ENCODE measurements at places on chromosomes 3 and 15. TPM values are rescaled to one million over a fixed set of nuclear protein-coding genes. Genes with fewer than 3 reads are reported as not detected.

DNA sequence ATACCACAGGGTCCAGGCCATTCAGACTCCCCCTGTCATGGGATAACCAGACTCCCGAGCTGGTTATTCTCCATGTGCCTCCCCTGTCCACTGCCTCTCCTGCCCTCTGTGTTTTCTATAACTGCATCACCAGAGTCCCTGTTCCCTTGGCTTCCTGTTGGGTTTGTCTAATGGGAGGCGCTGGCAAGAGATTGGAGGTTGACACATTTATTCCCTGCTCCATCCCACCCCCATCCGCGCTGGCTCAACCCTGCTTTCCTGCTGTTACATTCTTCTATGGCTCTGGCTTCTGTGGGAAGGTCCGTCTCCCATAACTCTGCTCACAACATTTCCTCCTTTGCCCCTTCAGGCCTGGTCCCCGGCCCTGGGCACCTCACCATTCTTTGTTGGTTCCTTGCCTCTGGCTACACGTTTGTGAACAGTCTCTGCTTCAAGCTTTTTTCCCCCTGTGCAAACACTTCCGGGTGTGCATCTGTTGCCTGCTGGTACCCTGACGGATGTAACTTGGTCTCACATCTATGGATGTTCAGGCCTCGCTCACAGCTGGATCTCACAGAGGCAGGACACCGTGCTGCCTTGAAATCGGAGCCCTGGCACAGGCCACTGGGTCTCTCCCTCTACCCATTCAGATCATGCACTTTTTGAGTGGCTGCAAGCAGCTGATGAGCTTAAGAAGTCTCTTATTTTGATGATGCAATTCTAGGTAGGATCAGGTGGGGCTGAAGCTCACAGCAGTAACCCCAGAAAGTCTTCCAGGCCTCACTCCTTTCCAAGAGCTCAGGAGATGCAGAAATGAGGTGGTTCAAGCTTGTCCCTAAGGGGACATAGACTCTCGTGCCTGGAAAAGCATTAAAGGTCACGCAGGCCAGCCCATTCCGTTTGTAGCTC lies 68.6 kb upstream of the ATP13A3 start:
- H3K4me1 ChIP-seq: peaks cover 7% of the 10 kb centered on the region
- H3K4me3 ChIP-seq: no peak overlapping the region
- H3K27me3 ChIP-seq: peaks cover 5% of the 10 kb centered on the region
- H3K27ac ChIP-seq: no peak overlapping the region
- DNase-seq: no peak
- H3K36me3 ChIP-seq: no peaks in the 10 kb centered on the region

DNA sequence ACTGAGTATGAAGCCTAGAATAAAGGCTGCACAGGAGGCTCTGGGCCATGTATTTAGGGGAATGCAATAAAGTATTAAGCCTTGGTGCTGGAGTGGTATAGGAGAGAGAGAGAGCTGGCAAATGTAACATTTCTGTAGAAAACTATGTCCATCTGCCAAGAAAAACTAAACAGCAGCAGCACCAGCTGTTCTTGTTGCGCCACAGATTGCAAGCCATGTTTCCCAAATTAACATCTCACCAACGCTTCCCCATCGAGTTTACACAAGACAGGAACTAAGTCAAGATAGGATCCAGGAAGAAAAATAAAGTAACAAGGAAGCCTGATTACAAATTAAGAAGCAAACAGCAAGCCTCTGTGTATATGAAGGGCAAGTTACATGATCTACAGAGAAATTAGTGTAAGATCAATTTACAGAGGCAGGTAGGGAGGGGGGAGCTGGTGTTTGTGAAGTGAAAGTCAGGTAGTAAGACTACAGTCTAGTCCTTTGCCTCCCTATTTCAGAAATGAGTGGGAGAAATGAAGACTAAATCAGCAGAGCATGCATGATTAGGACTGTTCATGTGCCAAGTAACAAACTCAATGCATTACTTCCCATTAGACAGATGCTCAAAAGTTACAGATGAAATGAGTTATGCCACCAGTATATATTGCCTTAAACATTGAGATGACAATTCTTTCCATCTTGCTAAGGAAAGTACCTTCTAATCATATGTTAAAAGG lies 900.5 kb downstream of the EPHA3 start:
- H3K4me3 ChIP-seq: no peak overlapping the region
- no peak for DNase-seq

GRCh38 chr15:80495401-80495942 lies 91.3 kb downstream of the ARNT2 start:
- H3K27me3 ChIP-seq: peaks cover 2% of the 10 kb centered on the region
- H3K4me3 ChIP-seq: no peak overlapping the region
- H3K4me1 ChIP-seq: no peaks in the 10 kb centered on the region
- no peak for DNase-seq
- H3K27ac ChIP-seq: no peak overlapping the region

- no peak overlapping the region for H3K4me3 ChIP-seq
- H3K27me3 ChIP-seq: no peaks in the 10 kb centered on the region
- no peaks in the 10 kb centered on the region for H3K4me1 ChIP-seq
- no peaks in the 10 kb centered on the region for H3K36me3 ChIP-seq
- H3K27ac ChIP-seq: no peak overlapping the region
- DNase-seq: no peak
Observed at GRCh38 chr3:24299806-24300626, 194.6 kb downstream of the THRB start.

Gene THRB
- not detected for total RNA-seq

Gene GATM
- total RNA-seq: 1.6 TPM

GRCh38 chr3:26472345-26472744 lies 150.2 kb upstream of the LRRC3B start:
- H3K4me3 ChIP-seq: no peak overlapping the region
- no peaks in the 10 kb centered on the region for H3K27me3 ChIP-seq
- no peak overlapping the region for H3K27ac ChIP-seq
- H3K36me3 ChIP-seq: no peaks in the 10 kb centered on the region

Gene CSNK1G1
- total RNA-seq: 26.8 TPM

Gene ZNF106
- total RNA-seq: 42.2 TPM

- H3K27ac ChIP-seq: peak overlapping the region; percentile 93
- peak overlapping the region; percentile 80 for H3K4me3 ChIP-seq
- H3K4me1 ChIP-seq: peaks cover 83% of the 10 kb centered on the region
- DNase-seq: no peak
- peaks cover 53% of the 10 kb centered on the region for H3K36me3 ChIP-seq
- no peaks in the 10 kb centered on the region for H3K27me3 ChIP-seq
Observed at GRCh38 chr3:46986055-46986730, 6.7 kb downstream of the NBEAL2 start.

DNA sequence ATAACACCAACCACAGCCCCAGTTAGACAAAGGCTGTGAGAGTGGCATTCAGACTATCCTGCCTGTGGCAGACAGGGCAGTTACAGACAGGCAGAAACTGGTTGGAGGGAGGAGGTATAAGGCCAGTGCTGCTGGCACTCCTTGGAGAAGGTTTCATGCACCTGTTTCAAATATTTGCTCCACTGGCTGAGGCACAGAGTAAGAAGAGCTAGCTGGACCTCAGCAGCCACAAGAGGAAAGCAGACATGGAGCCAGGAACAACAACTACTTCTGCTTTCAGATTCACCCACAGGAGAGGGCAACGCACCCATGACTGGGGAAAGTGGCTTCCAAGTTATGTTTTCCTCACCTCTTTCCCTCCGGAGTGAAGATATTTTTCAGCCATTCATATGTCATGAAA lies 11.5 kb upstream of the PRKAR2A start:
- H3K27me3 ChIP-seq: no peaks in the 10 kb centered on the region
- no peak overlapping the region for H3K4me3 ChIP-seq
- H3K4me1 ChIP-seq: peaks cover 7% of the 10 kb centered on the region
- H3K36me3 ChIP-seq: peaks cover 34% of the 10 kb centered on the region
- H3K27ac ChIP-seq: no peak overlapping the region
- no peak for DNase-seq

GRCh38 chr3:73235768-73236167 lies 174.3 kb downstream of the EBLN2 start:
- H3K4me3 ChIP-seq: no peak overlapping the region
- no peak overlapping the region for H3K27ac ChIP-seq
- no peaks in the 10 kb centered on the region for H3K36me3 ChIP-seq
- no peaks in the 10 kb centered on the region for H3K4me1 ChIP-seq
- H3K27me3 ChIP-seq: peaks cover 4% of the 10 kb centered on the region

Gene MKRN2
- total RNA-seq: 22.5 TPM

- no peak overlapping the region for H3K4me3 ChIP-seq
- no peak for DNase-seq
- H3K27ac ChIP-seq: no peak overlapping the region
- H3K27me3 ChIP-seq: no peaks in the 10 kb centered on the region
- H3K36me3 ChIP-seq: no peaks in the 10 kb centered on the region
Observed at GRCh38 chr15:23073890-23074646, 34.7 kb upstream of the TUBGCP5 start.

DNA sequence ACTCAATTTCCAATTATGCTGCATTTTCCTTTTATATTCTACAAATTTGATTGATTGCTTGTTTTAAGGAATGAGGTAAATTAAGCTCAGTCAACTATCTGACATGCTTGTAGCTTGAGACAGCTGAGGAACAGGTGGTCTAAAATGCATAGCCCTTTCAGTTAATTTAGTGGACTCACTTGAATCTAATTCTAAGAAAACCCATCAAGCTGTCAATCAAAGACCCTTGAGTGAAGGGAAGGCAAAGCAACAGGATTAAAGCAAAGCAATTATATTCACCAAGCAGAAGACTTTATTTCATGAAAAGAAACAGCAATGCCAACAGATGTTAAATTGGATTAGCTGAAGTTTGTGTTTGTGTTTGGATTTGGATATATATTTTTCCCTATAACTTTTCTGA lies 228.5 kb downstream of the ARPP21 start:
- H3K4me3 ChIP-seq: no peak overlapping the region
- no peaks in the 10 kb centered on the region for H3K36me3 ChIP-seq
- H3K4me1 ChIP-seq: no peaks in the 10 kb centered on the region
- H3K27me3 ChIP-seq: no peaks in the 10 kb centered on the region
- no peak for DNase-seq
- no peak overlapping the region for H3K27ac ChIP-seq

DNA sequence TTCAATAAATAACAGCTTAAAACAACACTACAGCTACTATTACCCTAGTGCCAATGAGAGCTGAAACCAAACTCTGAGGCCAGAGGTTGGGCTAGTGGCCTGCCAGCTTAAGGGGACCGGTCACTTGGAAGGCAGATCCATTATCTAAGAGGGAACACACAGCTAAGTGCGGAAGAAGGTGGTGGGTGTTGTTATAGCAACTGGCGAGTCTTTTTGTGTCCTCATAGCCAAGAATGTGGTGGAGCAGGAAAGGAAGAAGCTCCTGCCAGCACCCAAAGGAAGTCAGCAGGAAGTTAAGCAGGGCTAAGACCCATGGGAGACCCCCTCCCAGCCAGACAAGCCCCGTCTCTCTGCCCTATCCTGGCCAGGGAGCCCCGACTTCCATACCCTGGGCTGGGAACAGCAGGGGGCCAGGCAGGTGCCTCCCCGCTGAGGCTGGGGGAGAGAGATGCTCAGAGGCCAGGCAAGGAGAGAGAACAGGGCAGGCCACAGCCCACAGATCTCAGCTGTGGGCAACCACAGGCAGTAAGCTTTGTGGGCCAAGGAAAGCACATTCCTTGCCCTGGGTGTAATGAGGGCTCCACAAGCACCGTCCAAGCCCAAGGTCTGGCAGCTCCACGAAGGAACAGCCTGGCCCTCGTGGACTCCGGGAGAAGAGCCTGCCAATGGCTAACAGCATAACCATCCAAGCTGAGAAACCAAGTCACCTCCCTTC lies 34.0 kb upstream of the HRH1 start:
- H3K36me3 ChIP-seq: no peaks in the 10 kb centered on the region
- no peak for DNase-seq
- no peak overlapping the region for H3K4me3 ChIP-seq

Gene HCLS1
- 288 TPM for total RNA-seq

Gene SUCNR1
- total RNA-seq: not detected

Gene PLSCR2
- total RNA-seq: not detected

GRCh38 chr3:44762690-44763089 lies 1.1 kb downstream of the KIF15 start:
- H3K27ac ChIP-seq: peak overlapping the region; percentile 93
- H3K4me1 ChIP-seq: peaks cover 33% of the 10 kb centered on the region
- H3K27me3 ChIP-seq: no peaks in the 10 kb centered on the region
- peaks cover 79% of the 10 kb centered on the region for H3K36me3 ChIP-seq
- peak overlapping the region; percentile 95 for H3K4me3 ChIP-seq
- DNase-seq: no peak

Gene GPR87
- total RNA-seq: not detected

- H3K4me1 ChIP-seq: no peaks in the 10 kb centered on the region
- H3K27ac ChIP-seq: no peak overlapping the region
- DNase-seq: no peak
Observed at GRCh38 chr15:49742381-49742780, 121.5 kb downstream of the DTWD1 start.

Gene GP5
- 1.3 TPM for total RNA-seq

- H3K27ac ChIP-seq: no peak overlapping the region
- H3K4me3 ChIP-seq: no peak overlapping the region
- no peak for DNase-seq
- no peaks in the 10 kb centered on the region for H3K36me3 ChIP-seq
Observed at GRCh38 chr3:177523872-177524438, 326.7 kb upstream of the TBL1XR1 start.

Gene TMEM45A
- 0.29 TPM for total RNA-seq

GRCh38 chr15:96182736-96183513 lies 147.6 kb upstream of the NR2F2 start:
- no peak overlapping the region for H3K27ac ChIP-seq
- H3K4me1 ChIP-seq: no peaks in the 10 kb centered on the region
- no peak for DNase-seq
- no peaks in the 10 kb centered on the region for H3K36me3 ChIP-seq

Gene RAB43
- 56.0 TPM for total RNA-seq

GRCh38 chr3:42780398-42780797 lies 7.3 kb upstream of the CCDC13 start:
- H3K4me1 ChIP-seq: no peaks in the 10 kb centered on the region
- H3K4me3 ChIP-seq: no peak overlapping the region
- DNase-seq: no peak
- H3K27ac ChIP-seq: no peak overlapping the region

DNA sequence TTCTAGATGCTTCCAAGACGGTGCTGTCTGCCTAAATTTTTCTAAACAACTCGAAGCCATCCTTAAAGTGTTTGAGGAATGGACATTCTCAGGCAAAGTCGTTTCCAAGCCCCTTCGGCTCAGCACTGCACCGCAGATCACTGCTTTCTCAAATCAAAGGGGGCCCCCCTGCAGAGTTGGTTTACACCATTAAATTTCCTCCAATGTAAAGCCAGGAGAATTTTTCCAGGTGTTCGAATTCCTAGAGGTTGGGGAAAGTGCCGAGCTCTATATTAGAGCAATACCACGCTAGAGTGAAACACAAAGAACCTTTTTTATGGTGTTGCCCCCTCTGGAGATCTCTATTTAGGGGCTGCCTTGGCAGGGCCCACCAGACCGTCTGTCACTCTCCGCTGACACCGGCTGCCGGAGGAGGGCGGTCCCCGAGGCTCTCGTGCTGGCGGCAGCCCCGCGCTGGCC lies 277.9 kb upstream of the NR2F2 start:
- no peak overlapping the region for H3K27ac ChIP-seq
- H3K4me3 ChIP-seq: no peak overlapping the region
- no peaks in the 10 kb centered on the region for H3K36me3 ChIP-seq
- peaks cover 2% of the 10 kb centered on the region for H3K4me1 ChIP-seq

GRCh38 chr3:171228240-171228639 lies 201.7 kb upstream of the SLC2A2 start:
- H3K36me3 ChIP-seq: peaks cover 43% of the 10 kb centered on the region
- peaks cover 45% of the 10 kb centered on the region for H3K4me1 ChIP-seq
- H3K27me3 ChIP-seq: no peaks in the 10 kb centered on the region
- no peak overlapping the region for H3K27ac ChIP-seq
- H3K4me3 ChIP-seq: no peak overlapping the region

GRCh38 chr3:97665896-97666295 lies 98.7 kb upstream of the ARL6 start:
- no peaks in the 10 kb centered on the region for H3K4me1 ChIP-seq
- H3K4me3 ChIP-seq: no peak overlapping the region
- no peaks in the 10 kb centered on the region for H3K36me3 ChIP-seq
- H3K27me3 ChIP-seq: no peaks in the 10 kb centered on the region
- no peak for DNase-seq

Gene ANKUB1
- total RNA-seq: not detected

Measured in activated CD8-positive, alpha-beta T cell treated with anti-CD3 and anti-CD28 coated beads, Interleukin-2, amount 10 ng/mL, durations not matched to agents 7 days and 5 days (primary cell).